CMK (cell line): ENCODE measurements at places on chromosomes 4 and X.

GRCh38 chr4:147829401-147830101, 97.7 kb downstream of the ARHGAP10 start:
- DNase-seq, result no peak

DNA sequence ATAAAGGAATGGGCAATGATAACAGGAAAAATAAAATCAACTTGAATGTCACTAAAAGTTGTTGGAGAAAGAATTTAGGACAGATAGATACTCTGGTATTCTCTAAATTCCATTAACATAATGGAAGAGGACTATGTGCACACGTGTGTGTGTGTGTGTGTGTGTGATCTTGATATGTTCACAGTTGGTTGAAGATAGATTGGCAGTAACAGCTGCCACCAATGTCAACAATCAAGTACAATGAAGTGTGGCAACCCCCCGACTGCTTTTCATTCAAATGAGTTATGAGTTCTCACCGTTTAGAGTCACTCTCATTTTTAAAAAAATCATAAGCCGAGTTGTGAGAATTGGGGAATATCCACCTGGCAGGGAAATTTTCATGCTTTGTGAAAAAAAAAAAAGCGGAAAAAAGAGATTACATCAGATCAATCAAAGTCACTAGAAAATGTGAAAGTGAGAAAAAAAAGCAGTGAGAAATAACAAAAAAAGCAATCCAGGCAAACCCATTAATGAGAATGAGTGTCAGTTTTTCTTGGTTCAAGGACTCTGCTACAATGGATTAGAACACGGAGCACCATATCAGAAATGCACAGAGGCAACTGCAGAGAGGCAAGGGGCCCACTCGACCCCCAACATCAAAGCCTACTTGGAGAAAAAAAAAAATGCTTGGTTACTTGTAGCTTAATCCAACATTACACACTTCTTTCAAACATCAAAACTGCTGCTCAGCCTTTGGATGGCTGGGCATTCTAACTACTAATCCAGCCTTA, 414.9 kb upstream of the PITX2 start:
- no peak for DNase-seq

DNA sequence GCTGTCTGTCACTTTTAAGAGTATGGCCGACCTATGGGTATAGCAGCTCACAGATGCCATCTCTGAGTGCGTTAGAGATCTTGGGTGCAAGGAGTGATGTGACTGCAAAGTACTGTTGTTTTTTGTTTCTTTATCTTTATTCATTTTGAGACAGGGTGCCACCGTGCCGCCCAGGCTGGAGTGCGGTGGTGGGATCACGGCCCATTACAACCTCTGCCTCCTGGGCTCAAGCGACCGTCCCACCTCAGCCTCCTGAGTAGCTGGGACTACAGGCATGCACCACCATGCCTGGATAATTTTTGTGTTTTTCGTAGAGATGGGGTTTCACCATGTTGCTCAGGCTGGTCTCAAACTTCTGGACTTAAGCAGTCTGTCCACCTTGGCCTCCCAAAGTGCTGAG, 71.4 kb downstream of the CCKAR start:
- DNase-seq, result no peak

DNA sequence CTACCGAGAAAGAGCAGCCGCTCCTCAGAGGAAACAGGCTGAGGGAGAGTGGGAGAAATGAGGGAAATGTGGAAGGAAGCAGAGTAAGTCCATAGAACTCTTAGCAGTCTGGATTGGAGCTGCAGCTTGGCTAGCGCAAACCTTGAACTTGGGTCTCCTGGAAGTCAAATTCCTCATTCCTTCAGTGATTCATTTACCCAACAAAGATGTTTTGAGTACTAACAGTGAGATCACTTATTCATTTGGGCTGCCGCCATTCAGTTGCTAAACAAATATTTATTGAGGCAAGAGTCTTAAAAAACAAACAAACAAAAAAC, 51.5 kb downstream of the SEL1L3 start:
- no peak for DNase-seq

- no peak for DNase-seq
Observed at GRCh38 chr4:40206426-40206825, 9.6 kb downstream of the RHOH start.

DNA sequence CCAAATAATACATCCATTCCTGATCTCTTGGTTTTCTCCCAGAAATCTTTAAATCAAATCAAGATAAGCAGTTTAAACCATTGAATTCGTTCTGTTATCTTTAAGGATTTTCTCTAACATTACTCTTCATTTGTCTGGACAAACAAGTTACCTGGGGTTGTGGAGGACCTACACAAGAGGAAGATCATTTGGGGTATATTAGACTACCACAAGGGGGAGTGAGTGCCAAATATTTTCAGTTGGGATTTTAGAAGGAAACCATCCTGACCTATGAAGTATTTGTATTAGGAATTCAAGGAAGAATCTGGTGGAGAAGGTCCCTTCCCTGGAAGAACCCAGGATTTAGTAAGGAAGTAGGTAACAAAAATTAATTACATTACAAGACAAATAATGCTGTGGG, 12.0 kb upstream of the DCHS2 start:
- DNase-seq, result no peak

GRCh38 chr4:141890279-141890678, 253.9 kb downstream of the IL15 start:
- no peak for DNase-seq

GRCh38 chrX:128439159-128439558, 387.0 kb upstream of the ACTRT1 start:
- no peak for DNase-seq
